ENCODE measurements at places on chromosomes 6 and 20.

GRCh38 chr6:1596088-1596852, 13.4 kb upstream of the FOXC1 start:
- H3K36me3 ChIP-seq, result no peaks in the 10 kb centered on the region
- H3K4me1 ChIP-seq, result no peaks in the 10 kb centered on the region
- H3K27ac ChIP-seq, result no peak overlapping the region

DNA sequence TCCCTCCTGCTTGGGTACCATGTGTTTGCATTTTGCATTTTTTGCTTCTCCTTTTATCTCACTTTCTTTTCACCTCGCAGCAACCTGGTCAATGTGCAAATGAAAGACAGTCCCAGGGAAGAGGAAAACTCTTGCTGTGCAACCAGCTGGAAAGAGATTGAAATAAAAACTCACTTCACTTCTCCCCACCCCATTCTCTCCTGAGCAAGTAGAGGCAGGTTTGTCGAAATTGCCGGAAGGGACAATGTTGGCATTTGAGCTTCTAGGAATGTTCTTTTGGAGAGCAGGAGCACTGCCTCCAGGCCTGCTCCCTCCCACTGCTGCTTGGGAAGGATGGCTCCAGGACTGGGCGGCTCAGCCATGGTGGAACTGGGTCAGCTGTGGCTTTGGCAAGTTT, 30.6 kb downstream of the KCNG1 start:
- no peaks in the 10 kb centered on the region for H3K27me3 ChIP-seq
- H3K4me3 ChIP-seq, result no peak overlapping the region
- peak; percentile 68 for DNase-seq
- peaks cover 16% of the 10 kb centered on the region for H3K4me1 ChIP-seq
- no peaks in the 10 kb centered on the region for H3K36me3 ChIP-seq
- H3K27ac ChIP-seq, result peak overlapping the region; percentile 24

GRCh38 chr6:31907158-31907813, 5.4 kb upstream of the ZBTB12 start:
- H3K27ac ChIP-seq, result no peak overlapping the region
- H3K4me3 ChIP-seq, result no peak overlapping the region
- H3K36me3 ChIP-seq, result no peaks in the 10 kb centered on the region
- no peaks in the 10 kb centered on the region for H3K4me1 ChIP-seq
- no peaks in the 10 kb centered on the region for H3K27me3 ChIP-seq
- no peak for DNase-seq

DNA sequence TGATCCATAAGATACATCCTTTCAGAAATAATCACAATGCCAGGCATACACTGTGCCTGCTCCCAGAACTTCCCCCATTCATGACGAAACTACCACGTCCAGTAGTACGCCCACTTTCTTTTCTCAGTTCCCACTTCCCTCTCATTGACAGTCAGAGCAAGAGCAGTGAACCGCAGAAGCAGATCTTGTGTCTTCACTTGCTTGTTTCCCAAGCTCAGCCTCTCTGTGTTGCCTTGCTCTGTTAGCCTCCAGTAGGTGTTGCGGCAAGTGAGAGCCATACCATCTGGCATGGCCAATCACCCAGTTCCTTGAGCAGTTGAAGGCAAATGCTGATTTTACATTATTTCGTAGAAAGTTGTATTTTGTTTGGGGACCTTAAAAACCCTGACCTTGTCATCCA, 11.7 kb downstream of the UST start:
- no peak overlapping the region for H3K27ac ChIP-seq
- H3K36me3 ChIP-seq, result no peaks in the 10 kb centered on the region
- no peaks in the 10 kb centered on the region for H3K4me1 ChIP-seq
- DNase-seq, result peak; percentile 37
- no peak overlapping the region for H3K4me3 ChIP-seq

DNA sequence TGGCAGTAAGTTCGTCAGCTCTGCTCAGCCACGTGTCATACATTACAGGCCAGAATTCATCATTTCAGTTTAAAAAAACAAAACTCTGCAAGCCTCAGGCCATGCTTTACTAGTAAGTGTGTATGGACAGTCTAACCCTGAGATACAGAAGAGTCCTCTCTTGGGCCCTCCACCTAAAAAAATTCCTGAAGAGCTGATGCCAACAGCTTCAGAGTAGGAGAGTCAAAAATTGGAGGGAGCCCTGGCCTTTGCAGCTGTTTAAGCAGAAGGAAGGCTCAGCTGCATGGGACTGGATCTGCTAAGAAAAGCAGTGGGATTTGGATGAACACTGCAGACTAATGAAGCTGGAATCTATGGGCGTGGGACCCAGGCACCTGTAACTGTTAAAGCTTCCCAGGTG, 47.2 kb upstream of the FAM8A1 start:
- no peak overlapping the region for H3K27ac ChIP-seq
- H3K27me3 ChIP-seq, result no peaks in the 10 kb centered on the region
- no peak for DNase-seq
- H3K4me3 ChIP-seq, result no peak overlapping the region
- H3K4me1 ChIP-seq, result no peaks in the 10 kb centered on the region

DNA sequence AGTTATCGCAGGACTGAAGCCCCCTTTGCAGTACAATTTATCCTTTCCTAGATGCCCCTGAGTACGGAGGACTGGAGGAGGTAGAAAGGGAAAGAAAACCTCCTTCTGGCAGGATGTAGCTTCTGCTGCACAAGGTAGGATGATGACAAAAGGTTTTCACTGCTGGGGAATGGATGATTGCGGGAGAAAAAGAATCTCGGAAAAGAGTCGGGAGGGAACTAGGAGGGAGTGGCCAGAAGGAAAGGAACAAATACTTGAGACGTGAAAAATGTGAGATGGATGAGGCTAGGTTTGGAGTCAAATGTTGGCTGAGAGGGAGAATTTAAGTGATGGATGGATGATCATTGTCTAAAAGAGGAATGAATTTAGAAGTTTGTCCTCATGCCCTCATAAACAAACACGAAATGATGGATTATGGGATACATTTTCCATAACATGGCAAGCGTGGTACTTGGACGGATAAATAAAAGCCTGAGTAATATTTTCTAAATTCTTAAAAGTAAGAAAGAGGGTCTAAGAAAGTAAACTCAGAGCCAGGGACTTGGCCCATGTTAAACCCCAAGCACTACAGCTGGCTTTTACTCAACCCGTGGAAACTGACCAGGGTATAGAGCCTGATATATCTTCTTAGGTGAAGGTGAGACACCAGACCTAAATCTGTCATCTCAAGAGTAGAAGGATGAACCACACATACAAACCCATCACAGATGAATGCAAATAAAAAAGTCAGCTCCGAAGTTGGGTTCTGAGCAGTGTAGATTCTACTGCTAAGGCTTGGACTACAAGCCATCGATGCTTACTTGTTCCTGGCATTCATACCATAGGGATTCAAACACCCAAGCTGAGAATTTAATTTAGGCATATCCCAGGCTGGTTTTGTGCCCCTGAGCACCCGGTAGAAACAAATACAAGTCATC, 72.4 kb downstream of the HFE start:
- H3K27me3 ChIP-seq, result no peaks in the 10 kb centered on the region
- peak overlapping the region; percentile 44 for H3K4me3 ChIP-seq
- no peak for DNase-seq
- peaks cover 3% of the 10 kb centered on the region for H3K4me1 ChIP-seq

GRCh38 chr6:56835612-56836011, 119.3 kb upstream of the BEND6 start:
- DNase-seq, result no peak
- no peaks in the 10 kb centered on the region for H3K27me3 ChIP-seq
- H3K4me3 ChIP-seq, result no peak overlapping the region
- no peaks in the 10 kb centered on the region for H3K36me3 ChIP-seq
- H3K27ac ChIP-seq, result no peak overlapping the region
- H3K4me1 ChIP-seq, result no peaks in the 10 kb centered on the region

- no peak overlapping the region for H3K27ac ChIP-seq
- no peaks in the 10 kb centered on the region for H3K27me3 ChIP-seq
- H3K36me3 ChIP-seq, result no peaks in the 10 kb centered on the region
- H3K4me3 ChIP-seq, result no peak overlapping the region
- peak; percentile 7 for DNase-seq
These were observed 183.9 kb downstream of the SYNDIG1 start for GRCh38 chr20:24653306-24653705.

DNA sequence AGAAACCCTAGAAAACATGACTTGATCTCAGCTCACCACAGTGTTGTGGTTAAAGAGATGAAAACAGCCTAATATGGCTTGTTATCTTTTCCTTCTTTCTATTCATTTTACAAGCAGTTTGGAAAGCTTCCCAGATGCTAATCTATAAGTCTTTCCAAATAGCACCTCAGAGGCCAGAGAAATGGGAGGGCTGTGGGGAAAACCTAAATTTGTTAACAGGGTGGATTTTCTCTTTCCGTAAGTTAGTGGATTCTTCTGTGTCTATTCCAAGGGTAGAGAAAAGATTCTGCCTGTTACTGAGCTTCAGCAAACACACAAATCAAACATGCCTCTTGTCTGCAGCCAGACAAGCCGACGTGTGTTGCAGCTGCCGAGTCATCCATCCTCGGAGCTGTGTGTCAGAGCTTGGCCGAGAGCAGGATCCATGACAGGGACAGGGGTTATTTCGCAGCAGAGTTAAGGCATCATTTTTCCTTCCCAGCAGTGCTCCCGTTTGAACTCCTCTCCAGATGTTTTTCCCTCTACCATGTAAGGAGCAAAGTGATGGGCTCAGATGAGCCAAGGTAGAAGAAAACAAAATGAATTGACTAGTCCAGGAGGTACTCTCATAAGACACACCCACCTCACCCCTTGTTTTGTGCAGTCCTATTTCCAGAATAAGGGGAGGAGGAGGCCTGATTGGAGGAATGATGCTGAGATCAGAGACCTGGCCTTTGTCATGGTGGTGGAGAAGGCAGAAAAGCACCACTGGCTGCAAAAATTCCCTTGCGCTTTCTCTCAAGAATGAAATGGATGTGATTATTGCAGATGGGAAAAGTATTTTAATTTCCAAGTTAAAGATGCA, 560.0 kb downstream of the C6orf118 start:
- H3K27me3 ChIP-seq, result no peaks in the 10 kb centered on the region
- peaks cover 3% of the 10 kb centered on the region for H3K4me1 ChIP-seq
- H3K36me3 ChIP-seq, result no peaks in the 10 kb centered on the region
- no peak overlapping the region for H3K27ac ChIP-seq
- H3K4me3 ChIP-seq, result no peak overlapping the region

- H3K4me3 ChIP-seq, result no peak overlapping the region
- no peak for DNase-seq
- H3K27ac ChIP-seq, result no peak overlapping the region
- H3K27me3 ChIP-seq, result no peaks in the 10 kb centered on the region
- no peaks in the 10 kb centered on the region for H3K36me3 ChIP-seq
These were observed 370.1 kb downstream of the BTBD9 start for GRCh38 chr6:38269461-38270172.

DNA sequence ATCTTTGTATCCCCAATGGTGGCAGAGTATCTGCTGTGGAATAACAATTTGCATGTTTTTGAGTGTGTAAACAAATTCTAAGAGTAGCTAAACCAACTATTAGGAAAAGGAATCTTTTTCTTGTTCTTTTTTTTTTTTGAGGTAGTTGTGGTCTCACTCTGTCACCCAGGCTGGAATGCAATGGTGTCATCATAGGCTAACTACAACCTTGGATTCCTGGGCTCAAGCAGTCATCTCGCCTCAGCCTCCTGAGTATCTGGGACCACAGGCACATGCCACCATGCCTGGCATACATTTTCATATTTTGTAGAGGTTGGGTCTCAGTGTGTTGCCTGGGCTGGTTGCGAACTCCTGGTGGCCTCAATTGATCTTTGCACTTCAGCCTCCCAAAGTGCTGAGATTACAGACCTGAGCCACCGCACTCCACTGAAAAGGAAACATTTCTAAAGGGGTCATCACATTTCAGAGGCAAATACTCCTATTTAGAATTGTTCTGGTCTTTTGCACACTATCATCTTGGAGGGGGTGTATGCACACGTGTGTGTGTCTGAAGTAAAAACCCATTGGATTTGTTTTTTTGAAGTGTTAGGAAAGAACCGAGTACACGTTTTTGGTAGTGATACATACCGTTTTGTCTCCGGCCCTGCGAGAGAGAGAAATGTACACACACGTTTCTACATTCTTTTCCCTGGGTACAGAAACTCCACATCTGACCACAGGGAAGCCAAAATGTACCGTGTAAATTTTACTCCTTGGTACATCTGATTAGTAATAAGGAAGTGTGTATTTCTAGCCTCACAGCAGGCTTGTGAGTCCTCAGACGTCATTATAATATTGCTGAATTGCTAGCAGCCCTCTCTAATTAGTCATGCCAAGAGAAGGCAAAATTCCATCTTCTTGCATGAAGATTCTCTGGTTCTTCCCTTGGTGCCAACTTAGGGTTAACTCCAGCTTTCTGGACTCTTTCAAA, 183.6 kb downstream of the JARID2 start:
- H3K27ac ChIP-seq, result no peak overlapping the region
- peaks cover 23% of the 10 kb centered on the region for H3K4me1 ChIP-seq
- H3K4me3 ChIP-seq, result no peak overlapping the region
- H3K27me3 ChIP-seq, result no peaks in the 10 kb centered on the region

DNA sequence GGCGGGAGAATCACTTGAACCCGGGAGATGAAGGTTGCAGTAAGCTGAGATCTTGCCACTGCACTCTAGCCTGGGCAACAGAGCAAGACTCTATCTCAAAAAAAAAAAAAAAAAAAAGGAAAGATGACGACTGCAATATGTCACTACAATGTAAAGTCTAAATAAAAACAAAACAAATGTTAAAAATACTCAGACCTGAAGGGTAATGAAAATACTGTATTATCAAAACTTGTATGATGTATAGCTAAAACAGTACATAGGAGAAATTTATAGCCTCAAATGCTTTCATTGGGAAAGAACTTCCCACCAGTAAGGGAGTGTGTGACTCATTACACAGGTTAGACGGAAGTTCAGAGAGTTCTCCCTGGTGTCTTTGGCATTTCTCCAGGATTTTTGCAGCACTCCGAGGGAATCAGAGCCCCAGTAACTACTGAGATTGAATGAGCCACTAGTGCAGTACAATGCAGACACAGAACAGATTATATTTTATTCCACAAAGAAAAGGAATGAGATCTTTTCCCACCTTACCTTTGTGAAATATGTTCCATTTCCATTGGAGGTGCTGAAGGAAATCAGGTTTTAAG, 12.5 kb upstream of the RALGAPB start:
- H3K4me1 ChIP-seq, result no peaks in the 10 kb centered on the region
- H3K27me3 ChIP-seq, result no peaks in the 10 kb centered on the region
- H3K36me3 ChIP-seq, result no peaks in the 10 kb centered on the region
- no peak overlapping the region for H3K4me3 ChIP-seq
- H3K27ac ChIP-seq, result no peak overlapping the region
- peak; percentile 24 for DNase-seq

- H3K4me3 ChIP-seq, result no peak overlapping the region
- no peaks in the 10 kb centered on the region for H3K36me3 ChIP-seq
- no peaks in the 10 kb centered on the region for H3K4me1 ChIP-seq
These were observed 173.0 kb downstream of the PLCB4 start for GRCh38 chr20:9241721-9242427.

DNA sequence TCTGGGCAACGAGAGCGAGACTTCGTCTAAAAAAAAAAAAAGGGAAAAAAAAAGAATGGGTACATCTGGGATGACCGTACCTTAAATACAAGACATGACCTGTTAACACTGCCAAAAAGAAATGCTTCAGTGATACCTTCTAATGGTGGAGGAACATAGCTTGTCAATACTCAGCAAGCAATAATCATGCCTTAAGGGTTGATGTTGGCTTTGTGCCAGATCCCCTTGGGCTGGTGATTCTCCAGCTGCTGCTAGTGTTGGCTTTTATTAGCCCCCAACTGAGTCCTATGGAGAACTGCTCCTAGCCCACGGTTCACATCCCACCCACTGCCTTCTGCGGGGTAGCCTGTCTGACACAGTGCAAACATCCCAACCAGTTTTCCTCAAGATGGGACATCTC, 134.9 kb downstream of the PLCB1 start:
- no peaks in the 10 kb centered on the region for H3K4me1 ChIP-seq
- no peaks in the 10 kb centered on the region for H3K36me3 ChIP-seq
- H3K27ac ChIP-seq, result no peak overlapping the region
- H3K27me3 ChIP-seq, result no peaks in the 10 kb centered on the region
